ENCODE measurements at places on chromosomes 1 and 21.

DNA sequence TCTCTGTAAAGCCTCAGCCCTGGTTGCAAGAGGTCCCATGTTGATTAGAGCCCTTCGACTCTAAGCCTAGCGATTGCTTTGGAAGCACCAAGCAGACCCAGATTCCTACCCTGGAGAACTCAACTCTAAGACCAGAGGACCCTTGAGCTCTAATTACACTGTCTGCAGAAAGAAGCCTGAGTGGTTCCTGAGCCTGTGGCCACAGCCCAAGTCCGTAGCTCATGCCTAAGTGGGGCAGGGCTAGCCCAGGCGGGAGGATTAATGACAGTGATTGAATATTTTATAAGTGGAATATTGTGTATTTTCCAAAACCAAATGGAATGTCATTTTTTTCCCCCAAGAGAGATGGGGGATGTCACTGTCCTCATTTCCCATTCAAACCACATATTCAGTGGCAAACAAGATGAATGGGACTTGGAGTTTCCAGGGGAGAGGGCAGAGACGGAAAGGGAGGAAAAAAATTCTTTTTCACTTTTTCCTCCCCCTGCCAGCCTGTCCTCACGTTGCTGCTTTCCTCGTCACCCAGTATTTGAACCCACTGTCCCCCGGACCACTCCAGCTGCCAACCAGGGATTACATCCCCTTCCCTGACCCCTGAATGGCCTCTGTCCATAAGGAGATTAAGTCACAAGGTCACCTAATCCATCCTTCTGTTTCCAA is 79.6 kb upstream of the CTTNBP2NL start:
- DNase-seq = no peak

- no peak for DNase-seq
These were observed 7.2 kb downstream of the FAAH start for GRCh38 chr1:46401154-46401913.

DNA sequence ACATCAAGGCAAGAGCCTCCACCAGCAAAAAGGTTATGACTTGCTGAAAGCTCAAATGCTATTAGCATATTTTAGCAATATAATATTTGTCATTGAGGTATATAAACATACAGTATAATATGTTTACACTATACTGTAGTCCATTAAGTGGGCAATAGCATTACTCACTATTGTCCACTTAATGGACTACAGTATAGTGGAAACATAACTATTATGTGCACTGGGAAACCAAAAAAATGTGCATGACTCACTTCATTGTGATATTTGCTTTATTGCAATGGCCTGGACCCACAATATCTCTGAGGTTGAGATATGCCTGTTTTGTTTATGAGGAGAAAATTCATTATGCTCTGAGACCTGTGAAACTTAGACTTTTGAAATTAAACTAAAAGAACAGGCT is 300.0 kb downstream of the BARHL2 start:
- DNase-seq = no peak

GRCh38 chr21:18812308-18812707 is 408.7 kb upstream of the TMPRSS15 start:
- no peak for DNase-seq

Data from CD4-positive, alpha-beta T cell treated with Interleukin-6 at 100 ng/mL for 8 hours (primary cell).